ENCODE measurements at places on chromosomes 4 and X.

- no peak for DNase-seq
These were observed 877 bp upstream of the SLC16A2 start for GRCh38 chrX:74420196-74421035.

GRCh38 chr4:96044971-96045370, 205.1 kb downstream of the PDHA2 start:
- DNase-seq, result no peak

DNA sequence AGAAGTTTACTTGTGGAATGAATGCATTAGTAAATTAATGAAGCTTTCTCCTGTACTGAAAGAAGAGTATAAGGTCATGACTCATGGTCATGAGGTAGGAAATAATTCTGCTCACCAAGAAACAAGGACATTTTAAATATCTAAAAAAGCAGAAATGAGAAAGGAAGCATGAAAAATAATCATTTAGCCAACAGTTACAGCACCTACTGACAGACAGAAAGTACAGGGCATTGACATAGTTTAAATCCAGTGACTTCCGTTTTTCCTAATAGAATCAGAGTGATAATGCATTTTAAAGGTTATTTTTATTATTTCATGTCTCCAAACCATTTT, 30.5 kb upstream of the ACSL1 start:
- DNase-seq, result no peak

DNA sequence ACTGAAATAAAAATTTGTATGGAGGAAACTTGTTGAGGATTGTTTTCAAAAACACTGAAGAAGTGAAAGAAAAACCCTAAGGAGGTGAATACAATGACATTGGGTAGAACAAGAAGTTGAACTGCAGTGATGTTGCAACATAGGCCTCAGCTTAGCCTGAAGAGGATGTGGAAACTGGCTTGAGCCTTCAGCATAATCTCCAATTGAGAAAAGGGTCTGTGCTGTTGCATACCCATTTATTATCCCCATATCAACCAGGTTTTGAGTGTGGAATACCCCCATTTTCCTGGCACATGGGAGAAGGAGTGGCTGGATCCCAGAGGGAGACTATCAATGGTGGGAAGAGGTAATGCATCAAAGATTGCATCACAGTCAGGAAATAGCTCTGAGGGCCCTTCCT, 695.0 kb upstream of the HS3ST1 start:
- DNase-seq, result no peak

GRCh38 chr4:129561886-129562671, 466.1 kb downstream of the C4orf33 start:
- DNase-seq, result no peak

DNA sequence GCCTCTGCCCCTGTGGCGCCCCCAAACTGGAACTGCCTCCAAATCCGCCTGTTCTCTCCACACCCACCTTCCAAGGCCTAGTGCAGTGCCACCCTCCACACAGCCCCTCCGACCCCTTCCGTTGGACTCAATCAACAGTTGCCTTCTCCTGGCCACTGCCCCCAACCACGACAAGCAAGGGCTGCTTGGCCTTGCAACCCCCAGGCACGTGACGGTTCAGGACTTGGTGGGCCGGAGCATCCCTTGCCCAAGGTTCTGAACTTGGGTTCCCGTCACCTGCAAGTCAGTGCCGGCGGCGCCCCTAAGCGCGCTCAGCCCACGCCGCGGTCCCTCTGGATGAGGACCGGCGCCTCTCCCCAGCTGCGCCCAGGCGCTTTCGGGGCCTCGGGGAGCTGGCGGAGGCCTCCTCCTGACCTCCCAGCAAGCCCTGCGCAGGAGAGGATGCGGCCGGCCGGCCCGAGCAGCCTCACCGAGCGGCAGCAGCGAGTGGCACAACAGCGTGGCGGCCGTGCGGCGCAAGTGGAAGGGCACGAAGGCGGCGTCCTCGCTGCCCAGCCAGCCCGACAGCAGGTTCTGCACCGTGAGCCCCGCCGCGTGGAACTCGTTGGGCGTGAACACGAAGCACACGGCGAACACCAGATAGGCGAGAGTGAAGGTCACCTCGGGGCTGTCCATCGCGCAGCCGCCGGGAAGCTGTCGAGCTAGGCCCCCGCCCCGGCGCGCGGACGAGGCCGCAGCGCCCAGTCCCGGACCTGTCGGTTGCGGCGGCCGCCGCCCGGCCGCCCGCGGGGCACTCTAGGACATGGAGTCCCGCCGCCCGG, 750 bp downstream of the TMEM129 start:
- no peak for DNase-seq

DNA sequence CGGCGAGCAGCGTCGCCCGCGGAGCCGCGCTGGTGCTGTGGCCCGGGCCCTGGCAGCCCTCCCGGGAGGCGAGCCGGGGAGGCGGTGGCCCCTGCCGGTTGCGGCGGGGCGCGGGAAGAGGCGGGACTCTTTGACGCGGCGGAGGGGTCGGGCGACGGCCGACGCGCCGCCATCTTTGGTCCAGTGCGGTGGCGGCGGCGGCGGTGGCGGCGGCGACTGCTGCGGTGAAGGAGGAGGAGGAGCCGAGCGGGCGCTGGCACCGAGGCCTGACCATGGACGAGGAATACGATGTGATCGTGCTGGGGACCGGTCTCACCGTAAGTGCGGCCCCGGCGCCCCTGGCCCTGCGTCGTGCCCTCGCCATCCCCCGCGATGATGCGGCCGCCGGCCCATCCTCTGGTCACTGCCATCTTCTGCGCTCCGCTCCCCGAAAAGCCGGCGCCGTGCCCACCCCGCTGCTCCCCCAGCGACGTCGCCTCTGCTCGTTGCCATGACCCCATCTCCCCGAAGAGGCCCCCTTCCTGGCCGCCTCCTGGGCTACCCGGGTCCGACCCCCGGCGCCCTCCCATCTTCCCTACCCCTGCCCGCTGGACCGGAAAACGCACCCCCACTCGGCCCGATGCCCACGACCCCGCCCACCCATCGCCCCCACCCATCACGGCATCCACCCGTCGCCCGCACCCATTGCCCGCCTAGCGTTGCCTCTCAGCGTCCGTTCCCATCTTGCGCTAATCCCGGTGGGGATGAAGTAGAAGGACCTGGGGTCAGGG, at the start of gene GDI1:
Gene GDI1, plus strand, starts transcription at position 172 of the 770 bp plus-strand sequence. Its CDS starts 101 bp downstream, at position 273.
- no peak for DNase-seq

- DNase-seq, result no peak
These were observed 13.1 kb upstream of the AMTN start for GRCh38 chr4:70505151-70505748.

- DNase-seq, result no peak
These were observed 517.0 kb upstream of the EPHA5 start for GRCh38 chr4:66187175-66187720.

DNA sequence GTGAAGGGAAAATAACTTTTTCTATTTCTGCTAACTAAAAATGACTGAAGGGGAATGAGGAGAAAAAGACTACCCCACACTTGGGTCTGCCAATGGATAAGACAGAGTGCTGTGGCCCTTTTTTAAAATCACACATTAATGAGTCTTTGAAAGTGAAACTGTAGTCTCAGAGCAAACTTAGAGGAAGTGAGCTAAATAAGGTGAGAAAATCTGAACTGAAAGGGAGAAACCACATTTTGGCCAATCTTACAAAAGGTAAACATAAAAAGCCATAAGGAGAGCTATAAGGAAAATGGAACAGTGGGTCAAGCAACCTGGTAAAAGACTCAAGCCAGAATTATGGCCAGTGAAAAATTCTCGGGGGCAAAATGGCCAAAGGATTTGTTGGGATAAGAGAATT, 755.1 kb upstream of the IGFBP7 start:
- no peak for DNase-seq

DNA sequence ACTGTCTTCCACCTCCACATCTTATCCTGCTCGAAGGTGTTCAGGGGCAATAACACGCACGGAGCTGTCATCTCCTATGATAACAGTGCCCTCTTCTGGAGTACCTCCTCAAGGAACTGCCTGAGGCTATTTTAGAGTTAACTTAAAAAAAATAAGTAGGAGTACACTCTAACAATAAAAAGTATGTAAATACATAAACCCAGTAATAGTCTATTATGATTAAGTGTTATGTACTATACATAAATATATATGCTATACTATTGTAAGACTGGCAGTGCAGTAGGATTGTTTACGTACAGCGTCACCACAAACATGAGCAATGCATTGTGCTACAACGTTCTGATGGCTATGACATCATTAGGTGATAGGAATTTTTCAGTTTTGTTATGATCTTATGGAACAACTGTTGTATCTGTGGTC, 34.5 kb upstream of the TLR2 start:
- no peak for DNase-seq
